Activated CD4-positive, alpha-beta memory T cell treated with anti-CD3 and anti-CD28 coated beads, Interleukin-2, amount 10 ng/mL, durations not matched to agents 7 days and 5 days (primary cell): ENCODE measurements at places on chromosomes 3 and 15. TPM values are rescaled to one million over a fixed set of nuclear protein-coding genes. Genes with fewer than 3 reads are reported as not detected.

The PYDC2 gene
- total RNA-seq: not detected

The DNAJC19 gene
- 40.3 TPM for total RNA-seq

The GRAMD1C gene
- total RNA-seq: 0.48 TPM

- peak; percentile 48 for DNase-seq
These were observed 6.1 kb downstream of the BCL6 start for GRCh38 chr3:187739094-187739560.

GRCh38 chr3:160287666-160288065 is 62.4 kb downstream of the C3orf80 start:
- no peak for DNase-seq

GRCh38 chr3:57512166-57512565 is 32.0 kb downstream of the DNAH12 start:
- DNase-seq: no peak
